ENCODE measurements at places on chromosomes 16 and 17. TPM values are rescaled to one million over a fixed set of nuclear protein-coding genes. Genes with fewer than 3 reads are reported as not detected.
A peak's percentile ranks its signal among the peaks of the same experiment; 100 is the strongest.

DNA sequence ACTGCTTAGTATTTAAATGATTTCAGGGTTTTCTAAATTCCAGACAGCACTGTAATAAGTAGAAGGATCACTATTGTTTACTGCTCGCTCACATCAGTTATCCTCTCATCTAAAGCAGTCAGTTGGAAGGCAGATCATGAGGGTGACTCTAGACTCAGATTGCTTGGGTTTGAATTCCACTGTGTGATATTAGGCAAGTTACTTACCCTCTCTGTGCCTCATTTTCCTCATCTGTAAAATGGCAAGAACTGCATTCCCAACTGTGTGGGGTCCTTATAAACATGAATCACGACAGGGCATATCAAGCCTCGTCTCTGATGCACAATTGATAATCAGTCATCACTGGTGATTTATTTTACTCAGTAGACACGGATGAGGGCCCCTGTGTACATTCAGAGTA is 15.1 kb downstream of the CLUAP1 start:
- DNase-seq: no peak

DNA sequence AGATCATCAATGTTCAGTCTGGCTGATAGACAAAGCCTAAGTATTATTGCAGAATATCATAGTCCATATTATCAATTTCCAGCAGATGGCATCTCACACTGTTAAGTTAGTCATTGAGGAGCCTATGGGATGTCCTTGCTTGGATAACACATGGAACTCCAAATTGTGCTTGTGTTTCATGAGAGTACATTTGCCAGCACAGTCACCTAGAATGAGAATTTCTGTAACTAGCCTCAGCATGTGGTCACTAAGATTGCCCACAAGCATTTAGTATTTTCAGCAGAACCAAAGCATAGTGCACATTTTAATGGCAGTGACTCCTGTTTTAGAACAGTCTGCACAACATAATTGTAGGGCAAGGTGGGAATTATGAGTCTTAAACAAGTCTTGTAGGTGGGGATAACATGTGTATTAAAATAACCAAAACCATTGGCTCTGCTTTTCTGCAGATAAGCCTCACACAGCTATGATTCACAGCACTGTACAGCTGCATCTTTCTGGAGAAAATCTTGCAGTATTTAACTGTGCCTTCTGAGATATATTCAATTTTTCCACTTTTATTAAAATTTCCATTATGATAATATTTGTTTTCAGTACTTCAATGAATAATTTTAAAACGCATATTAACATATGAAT is 882.8 kb upstream of the SOX9 start:
- DNase-seq: no peak

- DNase-seq: no peak
These were observed 16.8 kb downstream of the TCF25 start for GRCh38 chr16:89890200-89890599.

GRCh38 chr17:72212041-72212440 is 91.2 kb downstream of the SOX9 start:
- DNase-seq: no peak

Gene CDT1
- 1.2 TPM for total RNA-seq

Gene UTS2R
- total RNA-seq: 0.87 TPM

GRCh38 chr16:70410734-70411133 is 28.2 kb downstream of the ST3GAL2 start:
- no peak for DNase-seq

DNA sequence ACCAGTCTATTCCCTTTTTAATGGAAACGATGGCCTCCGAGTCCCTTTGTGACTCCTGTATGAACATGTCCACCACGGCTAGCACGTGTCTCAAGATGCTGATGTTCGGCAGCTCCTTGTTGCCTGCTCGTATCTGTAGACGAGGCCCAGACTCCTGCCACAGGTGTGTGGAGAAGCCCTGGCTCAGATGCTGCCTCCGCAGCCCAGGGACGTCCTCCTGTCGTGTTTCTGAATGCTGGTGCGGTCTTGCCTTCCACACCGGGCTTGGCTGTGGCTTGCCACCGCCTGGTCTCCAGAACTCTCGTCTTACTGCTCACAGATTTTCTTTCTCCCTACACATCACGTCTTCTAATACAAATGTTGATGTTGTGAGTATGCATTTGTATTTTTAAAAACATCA is 17.0 kb downstream of the FOXF1 start:
- no peak for DNase-seq

DNA sequence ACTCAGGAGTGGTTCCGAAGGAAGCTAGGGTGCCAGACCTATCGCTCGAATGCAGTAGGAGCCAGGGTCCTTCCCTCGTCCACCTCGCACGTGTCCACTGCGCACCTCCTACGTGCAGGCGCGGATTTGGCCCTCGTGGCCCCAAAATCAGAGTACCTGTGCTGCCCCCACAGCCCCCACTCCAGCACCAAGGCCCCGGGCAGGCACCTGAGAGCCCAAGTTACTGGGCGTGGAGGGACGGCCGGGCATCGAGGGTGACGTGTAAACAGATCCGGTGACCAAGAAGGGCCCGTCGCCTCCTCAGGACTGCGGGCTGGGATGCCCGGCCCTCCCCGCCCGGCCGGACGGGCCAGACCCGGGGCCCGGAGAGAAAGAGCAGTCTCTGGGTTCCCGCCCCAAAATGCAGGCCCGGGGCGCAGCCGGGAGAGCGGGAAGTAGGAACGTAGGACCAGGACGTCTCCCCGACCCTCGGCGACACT is 492 bp downstream of the SLC25A39 start:
- no peak for DNase-seq

Gene COPS3
- 29.4 TPM for total RNA-seq

DNA sequence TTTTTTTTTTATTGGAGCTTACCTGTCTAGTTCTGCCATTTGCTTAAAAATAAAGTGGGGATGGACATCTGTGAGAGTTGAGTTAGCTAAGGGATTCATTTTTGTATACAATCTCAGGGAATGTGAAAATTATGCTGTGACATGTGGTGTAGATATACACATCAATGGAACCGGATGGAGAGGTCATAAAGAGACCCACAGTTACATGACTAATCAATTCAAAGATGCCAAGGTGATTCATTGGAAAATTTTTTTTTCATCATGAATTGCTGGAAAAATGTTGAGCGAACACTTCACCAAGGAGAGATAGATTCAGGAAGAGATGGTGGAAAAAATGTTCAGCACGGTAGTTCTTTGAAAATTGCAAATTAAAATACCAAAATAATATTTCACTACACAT is 605.4 kb upstream of the KIF2B start:
- no peak for DNase-seq

GRCh38 chr17:33038740-33039139 is 47.1 kb downstream of the SPACA3 start:
- DNase-seq: no peak

DNA sequence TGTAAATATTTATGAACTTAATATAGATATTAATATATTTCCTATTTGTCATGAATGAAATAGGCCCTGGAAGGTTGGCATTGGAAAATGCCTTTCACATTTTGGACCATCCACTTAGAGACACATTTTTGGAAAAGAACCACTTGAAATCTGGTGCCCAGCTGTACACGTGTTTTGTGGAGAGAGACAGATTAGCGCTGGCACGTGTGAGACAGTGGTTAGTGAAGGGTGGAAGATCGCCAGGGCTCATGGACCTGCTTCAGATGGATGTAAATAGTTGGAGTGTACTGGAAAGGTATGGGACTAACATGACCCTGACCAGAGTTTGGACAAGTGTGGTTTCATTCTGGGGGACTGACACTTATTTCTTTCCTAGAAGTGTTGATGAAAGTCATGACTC is 222.9 kb downstream of the PRKCA start:
- DNase-seq: no peak

DNA sequence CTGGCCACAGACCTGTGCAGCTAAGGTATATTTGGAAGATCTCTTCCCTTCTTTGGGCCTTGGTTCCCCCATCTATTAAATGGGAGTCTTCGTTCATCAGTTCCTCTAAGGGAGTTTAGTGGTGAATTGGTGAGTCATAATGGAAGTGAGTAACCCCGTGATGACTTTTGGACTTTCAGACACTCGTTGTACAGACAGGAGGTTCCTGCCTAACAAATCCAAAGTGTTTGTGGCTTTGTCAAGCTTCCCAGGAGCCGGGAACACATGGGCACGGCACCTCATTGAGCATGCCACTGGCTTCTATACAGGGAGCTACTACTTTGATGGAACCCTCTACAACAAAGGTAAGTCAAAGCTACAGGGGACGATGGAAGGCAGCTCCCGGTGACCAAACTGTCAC is 40.4 kb downstream of the WSCD1 start:
- no peak for DNase-seq

DNA sequence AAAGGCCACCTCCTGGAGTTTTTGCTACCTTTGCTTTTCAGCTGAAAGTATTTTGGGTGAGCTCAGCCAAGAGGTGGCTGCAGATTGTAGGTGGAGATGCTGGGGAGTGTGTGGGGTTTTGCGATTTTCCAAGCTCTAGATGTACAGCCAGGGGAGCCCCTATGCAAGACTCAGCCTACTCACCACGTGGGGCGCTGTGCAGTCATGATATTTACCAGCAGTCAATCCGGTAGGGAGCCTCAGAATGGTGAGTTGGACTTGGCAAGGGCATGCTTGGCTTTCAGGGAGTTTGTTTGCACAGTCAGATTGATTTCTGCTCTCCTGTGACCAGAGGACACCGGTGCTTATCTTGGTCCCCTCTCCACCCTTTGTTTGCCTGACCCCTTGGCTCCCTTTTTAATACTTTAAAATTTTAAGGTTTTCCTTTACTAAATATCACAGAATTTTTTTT is 175.3 kb downstream of the UTP18 start:
- peak; percentile 73 for DNase-seq

Gene SOX15
- total RNA-seq: not detected

GRCh38 chr17:63173903-63174302 is 207.9 kb downstream of the TANC2 start:
- no peak for DNase-seq

Gene WIPI1
- 24.0 TPM for total RNA-seq

GRCh38 chr17:57902117-57902799 is 52.4 kb upstream of the MRPS23 start:
- no peak for DNase-seq

- DNase-seq: no peak
These were observed 22.0 kb upstream of the ALDH3A1 start for GRCh38 chr17:19769946-19770652.

DNA sequence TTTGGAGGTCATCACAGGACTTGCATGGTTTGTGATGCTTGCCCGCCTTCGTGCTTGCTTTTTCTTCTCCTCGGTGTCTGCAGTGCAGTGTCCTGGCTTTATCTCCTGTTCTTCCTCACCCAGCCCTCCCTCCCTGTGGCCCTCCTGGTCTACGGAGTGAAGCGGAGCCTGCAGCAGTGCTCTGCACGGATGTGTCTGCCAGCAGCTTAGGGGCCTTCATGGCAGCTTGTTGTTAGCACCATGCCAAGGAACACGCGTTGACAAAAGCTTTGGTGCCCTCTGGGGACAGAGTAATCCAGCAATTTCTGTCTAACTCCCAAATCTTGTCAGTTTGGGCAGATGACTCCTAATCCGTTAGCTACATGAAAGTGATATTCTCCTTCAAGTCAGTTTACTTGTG is 9.9 kb downstream of the DHODH start:
- no peak for DNase-seq

- peak; percentile 29 for DNase-seq
These were observed 431.2 kb downstream of the SLC39A11 start for GRCh38 chr17:72661116-72661944.

- no peak for DNase-seq
These were observed 38.8 kb upstream of the C16orf82 start for GRCh38 chr16:27027971-27028370.

DNA sequence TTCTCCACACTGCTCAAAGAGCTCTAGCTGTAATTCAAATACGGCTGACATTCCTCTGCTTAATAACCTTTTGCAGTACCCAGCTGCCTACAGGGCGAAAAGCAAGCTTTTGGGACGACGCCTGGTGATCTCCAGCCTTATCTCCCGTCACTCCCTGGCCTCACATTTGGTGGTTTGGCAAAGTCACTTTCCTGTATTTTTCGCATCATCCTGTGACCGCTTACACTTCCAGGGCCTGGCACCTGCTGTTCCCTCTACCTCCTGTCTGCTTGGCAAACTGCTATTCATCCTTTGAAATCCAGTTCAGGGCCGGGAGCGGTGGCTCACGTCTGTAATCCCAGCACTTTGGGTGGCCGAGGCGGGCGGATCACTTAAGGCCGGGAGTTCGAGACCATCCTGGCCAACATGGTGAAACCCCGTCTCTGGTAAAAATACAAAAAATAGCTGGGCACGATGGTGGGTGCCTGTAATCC is 2.7 kb upstream of the BHLHA9 start:
- DNase-seq: no peak

- DNase-seq: no peak
These were observed 7.5 kb downstream of the GINS2 start for GRCh38 chr16:85681255-85681654.

Gene KRTAP3-1
- total RNA-seq: not detected

Gene CCL4
- total RNA-seq: 1.7 TPM

Gene PGS1
- total RNA-seq: 15.8 TPM

GRCh38 chr17:77546772-77547241 is 406.0 kb downstream of the SEC14L1 start:
- DNase-seq: no peak

- DNase-seq: peak; percentile 88
These were observed at the start of gene SETD6 for GRCh38 chr16:58515125-58515870. SETD6 (plus strand) TSS chr16:58515517; CDS start chr16:58515538, 21 bp downstream.

- peak; percentile 64 for DNase-seq
These were observed 44.3 kb upstream of the GNG13 start for GRCh38 chr16:844638-845350.

Gene GFAP
- total RNA-seq: 2.2 TPM

Gene ST6GALNAC1
- 0.79 TPM for total RNA-seq

Gene EZH1
- total RNA-seq: 14.3 TPM

Gene TBC1D3B
- total RNA-seq: 2.2 TPM

Gene NXPH3
- total RNA-seq: 0.52 TPM

GRCh38 chr16:27503662-27504061 is 46.1 kb downstream of the GTF3C1 start:
- DNase-seq: no peak

- DNase-seq: peak; percentile 91
These were observed 1.8 kb upstream of the UBTF start for GRCh38 chr17:44221084-44221861.

DNA sequence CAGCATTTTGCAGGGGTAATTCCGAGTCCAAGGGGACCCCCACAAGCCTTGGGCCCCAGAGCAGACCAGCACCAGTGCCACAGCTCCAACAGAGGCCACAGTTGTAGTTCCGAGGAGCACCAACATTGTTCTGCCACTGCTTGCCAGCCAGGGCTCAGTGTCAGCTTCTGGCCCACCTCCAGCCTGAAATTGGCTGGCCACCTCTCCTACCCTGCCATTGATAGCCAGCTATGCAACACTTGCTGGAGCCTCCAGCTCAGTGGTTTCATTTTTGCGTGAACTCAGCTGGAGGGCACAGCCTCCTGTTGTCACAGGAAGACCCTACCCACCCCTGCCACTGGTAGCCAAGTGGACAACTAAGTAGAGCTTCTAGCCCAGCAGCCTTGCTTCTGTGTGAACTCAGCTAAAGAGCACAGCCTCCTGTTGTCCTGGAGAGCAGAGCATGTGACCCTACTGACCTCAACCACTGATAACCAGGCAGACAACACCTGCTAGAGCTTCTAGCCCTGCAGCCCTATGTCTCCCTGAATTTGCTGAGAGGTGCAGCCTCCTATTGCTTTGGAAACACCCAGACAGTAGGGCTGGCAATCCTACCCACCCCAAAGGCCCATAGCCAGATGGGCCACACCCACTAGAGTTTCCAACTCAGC is 24.9 kb downstream of the HYDIN start:
- DNase-seq: peak; percentile 56
